CD8-positive, alpha-beta memory T cell (primary cell): ENCODE measurements at places on chromosomes 11 and 22. TPM values are rescaled to one million over a fixed set of nuclear protein-coding genes. Genes with fewer than 3 reads are reported as not detected.

DNA sequence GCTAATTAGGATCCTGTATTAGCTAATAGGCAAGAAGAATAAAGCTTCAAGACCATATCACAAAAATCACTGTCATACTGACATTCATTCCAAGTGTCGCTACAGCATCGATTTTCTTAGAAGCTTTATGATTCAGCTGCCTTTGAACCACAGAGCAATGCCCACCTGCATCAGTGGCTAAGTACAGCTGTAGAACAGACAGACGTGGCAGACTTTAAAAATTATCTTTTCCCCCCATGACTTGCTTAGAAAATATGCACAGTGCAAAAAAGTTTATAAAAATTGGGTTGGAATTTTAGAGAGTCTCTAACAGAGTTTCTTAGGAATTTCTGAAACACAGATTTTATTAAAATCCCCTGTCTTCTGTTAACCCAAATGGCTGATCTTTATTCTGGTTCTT, 120.8 kb downstream of the CADM1 start:
- H3K27ac ChIP-seq = no peak overlapping the region
- no peaks in the 10 kb centered on the region for H3K27me3 ChIP-seq
- no peak overlapping the region for H3K4me3 ChIP-seq
- H3K4me1 ChIP-seq = no peaks in the 10 kb centered on the region
- no peaks in the 10 kb centered on the region for H3K36me3 ChIP-seq
- no peak for DNase-seq

GRCh38 chr11:8106679-8107078, 25.7 kb downstream of the TUB start:
- H3K27ac ChIP-seq = no peak overlapping the region
- DNase-seq = no peak
- no peaks in the 10 kb centered on the region for H3K27me3 ChIP-seq
- H3K4me3 ChIP-seq = no peak overlapping the region

CDHR5 gene
- total RNA-seq = not detected

GRCh38 chr11:19478891-19479290, 233.7 kb upstream of the NAV2 start:
- no peak overlapping the region for H3K4me3 ChIP-seq
- no peaks in the 10 kb centered on the region for H3K36me3 ChIP-seq
- H3K27ac ChIP-seq = no peak overlapping the region
- no peak for DNase-seq
- H3K27me3 ChIP-seq = no peaks in the 10 kb centered on the region

DNA sequence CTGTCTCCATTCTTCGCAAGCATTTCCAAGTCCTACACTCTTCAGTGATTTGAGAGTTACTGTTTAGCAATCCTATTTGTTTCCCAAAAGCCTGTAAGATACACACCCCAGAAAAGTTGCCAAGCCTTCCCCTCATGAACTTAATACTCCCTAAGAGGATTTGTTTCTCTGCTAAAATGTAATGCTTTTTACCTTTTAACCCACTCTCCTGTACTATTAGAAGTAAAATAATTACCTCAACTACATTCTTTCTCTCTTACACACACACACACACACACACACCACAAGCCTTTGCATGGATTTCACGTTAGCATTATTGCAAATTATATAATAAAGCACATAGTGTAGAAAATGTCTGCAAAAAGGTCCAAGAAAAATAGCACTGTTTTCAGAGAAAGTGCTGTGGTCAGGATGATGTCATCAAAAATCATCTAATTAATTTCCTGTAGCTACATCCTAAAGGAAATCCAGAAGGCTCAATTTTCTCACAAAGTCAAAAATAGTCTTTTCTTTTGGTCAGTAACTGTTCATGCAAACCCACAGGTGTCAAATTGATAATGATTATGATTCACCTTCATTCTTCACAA, 364.1 kb upstream of the PITPNB start:
- H3K4me3 ChIP-seq = no peak overlapping the region
- no peaks in the 10 kb centered on the region for H3K36me3 ChIP-seq
- DNase-seq = no peak
- no peak overlapping the region for H3K27ac ChIP-seq
- peaks cover 4% of the 10 kb centered on the region for H3K27me3 ChIP-seq
- H3K4me1 ChIP-seq = no peaks in the 10 kb centered on the region

- H3K4me1 ChIP-seq = peaks cover 3% of the 10 kb centered on the region
- H3K4me3 ChIP-seq = no peak overlapping the region
- no peaks in the 10 kb centered on the region for H3K36me3 ChIP-seq
- no peak for DNase-seq
These were observed 54.4 kb downstream of the ENTHD1 start for GRCh38 chr22:39839204-39839603.
